ENCODE measurements at places on chromosomes 7 and 10. TPM values are rescaled to one million over a fixed set of nuclear protein-coding genes. Genes with fewer than 3 reads are reported as not detected.

TYSND1 gene
- 15.7 TPM for total RNA-seq

OR2A2 gene
- not detected for total RNA-seq

CXCL12 gene
- total RNA-seq, result 117 TPM

CDK1 gene
- 40.9 TPM for total RNA-seq

CPEB3 gene
- 18.1 TPM for total RNA-seq

All from camera-type eye (tissue), 1 donor.